Fibroblast of skin of scalp (primary cell): ENCODE measurements at places on chromosomes 7 and 10.

- peak; percentile 68 for DNase-seq
Measured at GRCh38 chr7:28804990-28805389, 153.1 kb downstream of the TRIL start.

DNA sequence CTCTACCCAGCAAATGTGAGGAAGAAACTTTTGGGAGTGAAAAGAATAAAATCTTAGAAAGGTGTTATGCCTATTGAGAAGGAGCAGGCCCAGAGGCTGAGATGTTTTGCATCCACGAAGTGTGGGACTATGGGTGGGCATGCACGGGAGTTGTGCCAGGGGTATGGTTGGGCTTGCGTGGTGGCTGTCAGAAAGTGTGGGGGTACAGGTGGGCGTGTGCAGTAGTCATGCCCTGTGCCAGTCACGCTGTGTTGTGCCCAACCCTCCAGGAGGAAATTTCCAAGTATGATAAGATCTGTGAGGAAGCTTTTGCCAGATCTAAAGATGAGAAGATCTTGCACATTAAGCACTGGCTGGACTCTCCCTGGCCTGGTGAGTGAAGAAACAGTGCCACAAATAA, 52.9 kb upstream of the ZMIZ2 start:
- DNase-seq = no peak

- DNase-seq = no peak
Measured at GRCh38 chr7:92854501-92855238, 18.3 kb upstream of the CDK6 start.

DNA sequence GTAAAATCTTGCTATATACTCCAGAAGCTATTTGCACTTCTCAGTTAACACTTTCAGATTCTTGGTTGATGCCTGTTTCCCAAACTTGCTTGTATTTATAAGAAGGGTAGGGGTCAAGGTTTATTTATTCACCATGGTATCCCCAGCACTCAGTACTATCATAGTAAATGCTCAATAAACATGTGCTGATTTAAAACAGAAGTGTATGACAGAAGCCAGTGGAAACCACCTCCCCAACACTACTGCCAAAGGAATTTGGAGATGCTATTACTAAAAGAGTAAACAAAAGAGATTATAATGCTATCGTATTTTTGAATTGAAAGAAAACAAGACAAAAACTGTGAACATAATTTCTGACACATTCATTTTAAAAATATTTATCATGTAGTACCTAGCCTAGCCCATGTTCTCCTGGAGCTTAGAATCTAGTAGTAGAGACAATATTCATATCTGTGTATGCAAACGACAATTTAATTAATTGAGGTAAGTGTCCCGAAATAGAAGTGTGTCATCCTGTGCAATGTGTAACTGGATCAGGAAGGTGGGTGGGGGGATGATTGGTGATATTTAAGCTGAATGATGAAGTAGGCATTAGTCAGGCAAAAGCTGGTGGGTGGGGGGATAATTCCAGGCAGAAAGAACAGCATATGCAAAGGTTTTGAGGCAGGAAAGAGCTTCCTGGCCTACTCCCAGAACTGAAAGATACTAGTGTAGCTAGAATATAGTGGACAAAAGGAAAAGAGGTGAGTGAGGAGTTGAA, 77.5 kb downstream of the HGF start:
- DNase-seq = no peak

DNA sequence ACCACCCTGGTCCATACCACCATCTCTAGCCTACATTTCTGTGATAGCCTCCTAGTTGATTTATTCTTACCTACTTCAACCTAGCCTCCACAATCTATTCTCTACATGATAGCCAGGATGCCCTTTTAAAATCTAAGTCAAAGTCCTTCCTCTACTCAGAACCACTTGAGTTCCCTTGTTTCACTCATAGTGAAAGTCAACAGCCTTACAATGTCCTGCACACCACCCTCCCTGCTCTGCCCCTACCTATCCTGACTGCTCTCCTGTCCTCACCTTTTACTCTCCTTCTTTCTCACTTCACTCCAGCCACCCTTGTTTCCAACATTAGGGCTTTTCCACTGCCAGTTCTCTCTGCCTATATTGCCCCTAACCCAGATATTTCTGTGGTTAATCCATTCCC, 146.7 kb downstream of the GRM3 start:
- no peak for DNase-seq

DNA sequence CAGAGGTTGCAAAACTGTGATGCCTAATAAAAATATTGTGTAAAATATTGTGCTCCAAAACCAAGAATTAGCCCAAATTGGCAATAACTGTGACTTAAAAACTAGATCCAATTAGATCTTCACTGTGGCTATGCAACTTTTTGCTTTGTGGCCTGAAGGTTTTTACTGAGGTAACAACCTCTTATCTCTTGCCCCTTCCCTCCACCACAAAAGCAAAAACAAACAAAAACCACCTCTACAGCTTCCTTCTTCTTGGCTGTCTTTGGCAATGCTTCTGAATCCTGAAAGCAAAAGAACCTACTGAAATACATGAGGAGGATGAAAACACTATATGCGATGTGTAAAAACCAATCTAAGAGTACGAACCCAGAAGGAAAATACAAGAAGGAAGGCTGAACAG, 226.7 kb upstream of the MBL2 start:
- no peak for DNase-seq

DNA sequence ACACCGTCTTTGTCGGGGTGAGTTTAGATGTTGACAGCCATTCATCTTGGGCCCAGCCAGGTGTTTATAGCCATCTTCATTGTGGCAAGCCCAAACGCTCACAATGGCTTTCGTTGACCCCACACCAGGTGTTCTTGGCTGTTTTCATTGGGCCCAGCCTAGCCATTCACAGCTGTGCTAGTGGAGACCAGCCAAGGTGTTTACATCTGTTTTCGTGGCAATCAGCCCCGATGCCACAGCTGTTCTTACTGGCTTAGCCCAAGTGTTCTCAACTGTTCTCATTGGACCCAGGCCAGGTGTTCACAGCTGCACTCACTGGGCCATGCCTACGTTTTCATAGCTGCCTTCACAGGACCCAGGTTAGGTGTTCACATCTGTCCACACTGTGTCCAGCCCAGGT, 7.7 kb downstream of the FRG2B start:
- DNase-seq = no peak

- DNase-seq = peak; percentile 93
Measured at GRCh38 chr10:69974551-69975155, 78.0 kb upstream of the MACROH2A2 start.

DNA sequence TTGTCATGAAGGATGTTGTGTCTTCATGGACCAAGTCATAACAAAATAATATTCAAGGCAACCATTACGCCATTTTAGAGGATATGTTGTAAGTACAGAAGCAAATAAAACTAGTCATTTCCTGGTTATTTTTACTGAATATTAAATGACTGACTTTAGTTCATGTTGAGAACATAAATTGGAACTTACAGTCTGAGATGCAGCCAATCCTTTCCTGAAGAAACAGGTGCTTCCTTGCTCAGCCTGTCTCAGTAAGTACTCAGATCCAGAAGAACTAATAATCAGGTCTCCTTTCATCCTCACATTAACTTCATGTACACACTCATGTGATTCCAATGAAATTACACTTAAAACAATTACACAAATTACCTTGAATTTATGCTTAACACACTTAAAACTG, 12.3 kb downstream of the SEMA3A start:
- DNase-seq = no peak

- DNase-seq = no peak
Measured at GRCh38 chr7:44508328-44509030, 18.0 kb upstream of the NUDCD3 start.

GRCh38 chr10:3236644-3237404, 64.2 kb upstream of the PITRM1 start:
- no peak for DNase-seq

- DNase-seq = peak; percentile 5
Measured at GRCh38 chr10:127254276-127254675, 57.9 kb upstream of the INSYN2A start.

DNA sequence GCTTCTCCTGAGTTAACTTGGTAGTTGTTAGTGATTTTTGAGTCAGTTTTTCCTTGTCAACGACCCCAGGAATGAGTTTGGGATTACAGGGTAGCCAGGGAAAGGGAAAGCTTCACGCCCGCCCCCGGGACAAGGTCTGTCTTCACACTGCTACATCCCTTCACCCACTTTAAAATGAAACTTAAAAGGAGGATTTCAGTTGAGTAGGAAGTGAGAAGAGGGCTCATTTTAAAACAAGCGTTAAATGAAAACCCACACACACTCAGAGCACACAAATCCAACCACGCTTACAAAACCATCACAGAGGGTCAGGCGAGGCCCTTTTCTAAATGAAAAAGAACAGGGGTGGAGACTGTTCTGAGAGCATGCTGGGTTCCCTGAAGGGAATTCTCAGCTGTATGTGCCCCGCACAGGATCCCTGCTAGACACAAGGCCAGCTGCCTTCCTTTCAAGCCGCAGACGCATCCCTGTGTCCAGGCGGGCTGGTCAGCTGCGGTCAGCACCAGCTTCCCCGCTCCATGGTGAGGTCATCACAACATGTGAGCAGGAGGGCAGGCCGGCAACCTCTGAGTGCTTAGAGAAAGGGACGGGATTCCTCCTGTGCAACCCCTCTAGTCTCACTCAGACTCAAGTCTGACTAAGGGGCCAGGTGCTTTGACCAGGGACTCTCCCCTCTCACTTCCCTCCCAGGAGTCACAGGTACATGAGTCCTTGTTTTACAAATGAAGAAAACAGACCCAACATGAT, 111.8 kb downstream of the EGFR start:
- DNase-seq = peak; percentile 40

- no peak for DNase-seq
Measured at GRCh38 chr10:46522295-46523118, 34.0 kb downstream of the GPRIN2 start.

DNA sequence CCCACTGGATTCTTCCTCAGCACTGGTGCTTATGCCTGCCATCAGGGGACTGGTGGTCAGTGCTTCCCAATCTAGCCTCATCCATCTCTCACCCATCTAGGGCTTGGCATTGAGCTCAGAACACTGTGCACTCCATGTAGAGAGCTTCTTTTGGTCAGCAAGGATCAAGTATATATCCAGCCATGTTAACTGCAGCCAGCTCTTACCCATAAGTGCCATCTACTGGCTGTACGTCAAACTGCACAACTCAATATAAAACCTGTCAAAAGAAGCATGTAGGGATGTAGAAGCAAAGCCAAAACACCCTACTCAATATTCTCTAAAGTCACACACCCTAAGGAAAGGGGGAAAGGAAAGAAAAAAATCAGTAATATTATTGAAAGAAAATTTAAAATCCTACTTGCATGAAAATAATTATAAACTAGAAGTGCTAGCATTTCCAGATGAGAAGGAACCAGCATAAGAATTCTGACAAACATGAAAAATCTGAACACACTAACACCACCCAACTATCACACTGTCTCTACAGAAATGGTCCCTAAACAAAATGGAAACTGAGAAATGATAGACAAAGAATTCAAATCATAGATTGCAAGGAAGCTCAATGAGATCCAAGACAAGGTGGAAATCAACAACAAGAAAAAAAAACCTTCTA, 531.1 kb upstream of the STEAP1 start:
- peak; percentile 63 for DNase-seq

DNA sequence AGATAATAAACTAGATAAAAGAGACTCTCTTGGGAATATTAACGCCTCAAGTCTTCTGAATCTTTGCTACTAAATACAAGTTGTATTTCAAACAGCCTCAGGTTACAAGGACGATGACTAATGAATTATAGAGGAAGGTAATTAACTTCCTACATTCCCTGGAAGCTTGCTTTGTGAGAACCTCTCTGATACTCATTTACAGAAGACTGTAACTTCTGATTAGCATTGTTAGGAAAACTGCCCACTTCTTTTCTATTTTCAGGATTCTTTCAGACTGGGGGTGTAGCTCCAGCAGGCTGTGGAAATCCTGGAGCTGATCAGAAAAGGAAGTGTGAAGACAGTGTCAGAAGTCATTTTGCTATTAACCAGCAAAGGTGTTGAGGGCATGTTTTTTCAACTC, 316.7 kb upstream of the NPSR1 start:
- no peak for DNase-seq

DNA sequence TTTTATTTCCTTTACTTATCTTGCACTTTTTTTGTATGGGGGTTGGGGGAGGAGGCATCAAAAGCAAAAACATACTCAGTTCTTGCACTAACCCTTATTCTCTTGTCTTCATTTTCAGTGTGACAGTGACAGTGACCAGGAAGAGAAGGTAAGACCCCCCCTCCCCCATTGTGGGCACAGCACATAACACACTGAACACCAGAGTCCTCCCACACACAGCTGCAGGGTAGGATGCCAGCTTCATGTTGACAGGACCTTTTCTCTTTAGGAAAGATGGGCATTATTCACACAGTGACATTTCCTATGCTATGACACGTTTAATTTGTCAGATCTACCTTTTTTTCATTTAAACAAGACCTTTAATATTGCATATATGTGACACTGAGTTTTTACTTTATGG, 696.3 kb upstream of the GALNT17 start:
- no peak for DNase-seq

DNA sequence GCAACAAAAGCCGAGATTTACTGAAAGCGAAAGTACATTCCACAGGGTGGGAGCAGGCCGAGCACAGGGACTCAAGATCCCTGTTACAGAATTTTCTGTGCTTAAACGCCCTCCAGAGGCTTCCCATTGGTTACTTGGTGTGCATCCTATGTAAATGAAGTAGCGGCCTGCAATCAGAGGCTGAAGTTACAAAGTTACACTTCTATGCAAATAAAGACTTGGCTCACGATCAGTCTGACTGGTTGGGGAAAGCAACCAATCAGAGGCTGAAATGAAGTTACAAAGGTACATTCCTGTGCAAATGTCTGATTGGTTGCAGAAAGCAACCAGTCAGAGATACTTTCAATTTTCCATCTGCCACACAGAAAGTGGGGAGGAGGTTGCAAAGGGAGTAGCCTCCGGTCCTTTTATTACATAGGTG, 4.1 kb downstream of the ACBD7 start:
- DNase-seq = peak; percentile 88

- no peak for DNase-seq
Measured at GRCh38 chr7:36346260-36346831, 43.3 kb upstream of the ANLN start.

- DNase-seq = no peak
Measured at GRCh38 chr7:45118889-45119331, 7.4 kb upstream of the TBRG4 start.
